Calu3 (cell line): ENCODE measurements at places on chromosomes 16 and 17. TPM values are rescaled to one million over a fixed set of nuclear protein-coding genes. Genes with fewer than 3 reads are reported as not detected.

GRCh38 chr16:86573646-86574508 is 4.5 kb upstream of the FOXL1 start:
- H3K36me3 ChIP-seq: peaks cover 73% of the 10 kb centered on the region
- H3K4me1 ChIP-seq: peaks cover 49% of the 10 kb centered on the region
- no peaks in the 10 kb centered on the region for H3K27me3 ChIP-seq
- no peak overlapping the region for H3K27ac ChIP-seq
- DNase-seq: no peak
- H3K4me3 ChIP-seq: no peak overlapping the region

DNA sequence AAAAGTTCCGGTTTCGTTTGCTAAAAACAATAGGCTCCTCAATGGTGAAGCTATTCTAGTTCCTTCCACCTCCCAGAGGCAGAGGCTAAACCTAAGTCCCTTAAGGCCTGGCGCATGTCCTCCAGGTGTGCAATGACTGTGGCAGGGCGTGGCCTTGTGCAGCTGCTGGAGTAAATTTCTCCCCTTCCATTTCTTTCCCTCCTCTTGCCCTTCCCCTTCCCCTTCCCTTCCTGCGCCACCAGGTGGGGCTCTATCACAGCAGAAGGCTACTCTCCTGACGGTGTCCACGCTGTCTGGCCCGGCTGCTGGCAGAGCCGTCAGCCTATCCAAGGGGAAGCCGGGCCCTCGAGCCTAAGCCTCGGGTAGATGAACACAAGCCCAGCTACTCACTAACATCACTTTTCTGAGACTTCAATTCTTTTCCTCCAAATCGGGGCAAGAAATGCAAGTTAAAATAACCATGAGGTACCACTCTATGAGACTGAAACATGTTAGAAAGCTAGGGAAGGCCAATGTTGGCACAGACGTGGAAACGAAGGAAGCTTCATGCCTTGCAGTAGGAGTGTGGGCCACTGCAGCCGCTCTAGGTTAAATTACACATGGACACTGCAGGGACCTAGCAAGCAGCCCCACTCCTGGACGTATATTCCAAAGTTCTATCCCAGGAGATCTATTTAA is 34.4 kb downstream of the C16orf78 start:
- H3K27ac ChIP-seq: no peak overlapping the region
- no peaks in the 10 kb centered on the region for H3K36me3 ChIP-seq
- H3K27me3 ChIP-seq: peaks cover 39% of the 10 kb centered on the region
- no peaks in the 10 kb centered on the region for H3K4me1 ChIP-seq

DNA sequence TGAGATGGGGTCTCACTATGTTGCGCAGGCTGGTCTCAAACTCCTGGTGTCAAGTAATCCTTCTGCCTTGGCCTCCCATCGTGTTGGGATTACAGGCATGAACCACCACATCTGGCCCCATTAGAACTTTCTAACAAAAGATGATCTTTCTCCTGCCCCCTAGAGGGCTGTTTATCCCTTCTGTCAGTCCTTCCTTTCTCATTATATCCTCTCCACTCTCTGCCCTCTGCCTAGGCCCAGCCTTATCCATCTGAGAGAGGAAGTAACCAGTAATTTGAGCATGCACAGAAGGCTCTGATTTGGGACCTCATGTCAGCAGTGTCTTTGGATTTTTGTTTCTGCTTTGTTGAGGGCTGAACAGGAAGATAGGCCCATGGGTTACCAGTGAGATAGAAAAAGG is 4.4 kb upstream of the DHX40 start:
- peak; percentile 6 for DNase-seq
- no peak overlapping the region for H3K4me3 ChIP-seq
- no peak overlapping the region for H3K27ac ChIP-seq
- no peaks in the 10 kb centered on the region for H3K4me1 ChIP-seq
- H3K27me3 ChIP-seq: no peaks in the 10 kb centered on the region

DNA sequence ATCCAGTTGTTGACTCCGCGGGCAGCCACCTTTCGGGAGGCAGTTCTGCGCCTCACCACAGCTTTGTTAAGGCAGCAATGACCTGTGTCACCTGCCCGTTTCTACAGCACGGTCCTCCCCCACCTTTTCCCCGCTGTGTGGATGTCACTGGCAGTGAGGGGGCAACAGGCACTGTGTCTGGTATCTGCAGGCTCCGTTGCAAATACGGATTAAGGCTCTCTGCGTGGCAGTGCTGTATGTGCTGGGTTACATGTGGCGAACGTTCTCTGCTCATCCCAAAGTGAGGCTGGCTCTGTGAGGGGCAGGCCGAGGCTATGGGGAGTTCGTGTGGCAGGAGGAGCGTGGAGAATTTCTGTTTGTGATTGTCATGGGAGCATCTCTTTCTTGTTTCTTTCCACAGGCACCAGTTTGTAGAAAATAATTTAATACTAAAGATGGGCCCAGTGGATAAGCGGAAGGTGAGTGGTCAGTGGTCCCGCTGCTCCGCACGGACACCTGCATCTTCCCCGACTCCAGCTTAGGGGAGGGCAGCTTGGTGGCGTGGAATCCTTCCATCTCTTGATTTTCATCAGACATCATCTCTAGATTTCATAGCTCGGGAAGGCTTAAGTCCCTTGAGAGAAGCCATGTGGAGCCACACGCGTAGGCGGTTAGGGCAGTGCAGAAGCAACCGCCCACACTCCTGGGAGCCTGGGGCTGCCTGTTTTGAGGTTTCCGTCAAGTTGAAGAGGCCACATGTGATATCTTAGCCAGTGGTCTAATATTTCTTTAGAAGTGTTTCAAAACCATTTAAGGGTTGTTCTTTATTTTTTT is 57.8 kb downstream of the PDPK1 start:
- H3K36me3 ChIP-seq: peaks cover 28% of the 10 kb centered on the region
- no peaks in the 10 kb centered on the region for H3K4me1 ChIP-seq
- H3K27me3 ChIP-seq: no peaks in the 10 kb centered on the region
- no peak overlapping the region for H3K4me3 ChIP-seq
- H3K27ac ChIP-seq: no peak overlapping the region

DNA sequence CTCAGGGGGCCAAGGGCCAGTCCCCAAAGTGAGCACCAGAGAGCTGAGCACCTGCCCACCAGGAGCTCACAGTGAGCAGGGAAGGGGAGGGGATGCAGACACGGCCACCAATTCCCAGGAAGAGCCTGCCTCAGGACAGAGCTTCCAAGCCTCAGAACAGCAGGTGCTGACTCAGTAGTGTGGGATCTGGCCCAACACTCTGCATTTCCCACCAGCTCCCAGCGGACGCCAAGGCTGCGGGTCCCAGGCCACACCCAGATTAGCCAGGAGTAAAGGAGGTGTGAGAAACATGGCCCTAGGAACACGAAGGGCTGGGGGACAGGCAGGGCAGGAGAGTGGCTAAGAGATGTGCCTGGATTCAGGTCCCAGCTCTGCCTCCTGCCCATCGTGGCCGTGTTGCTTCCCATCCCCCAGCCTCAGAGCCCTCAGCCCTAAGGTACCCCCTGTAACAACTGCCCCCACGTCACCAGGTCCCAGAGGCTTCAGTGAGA is 28.4 kb upstream of the EIF1 start:
- no peaks in the 10 kb centered on the region for H3K27me3 ChIP-seq
- no peak overlapping the region for H3K4me3 ChIP-seq
- no peak overlapping the region for H3K27ac ChIP-seq
- H3K36me3 ChIP-seq: peaks cover 14% of the 10 kb centered on the region
- no peak for DNase-seq

- peaks cover 79% of the 10 kb centered on the region for H3K27me3 ChIP-seq
- H3K27ac ChIP-seq: no peak within 1 kb of the TSS
- peaks cover 7% of the 10 kb centered on the region for H3K36me3 ChIP-seq
- DNase-seq: no peak
- peaks cover 10% of the 10 kb centered on the region for H3K4me1 ChIP-seq
- H3K4me3 ChIP-seq: peak within 1 kb of the TSS; percentile 68
These were observed at the start of gene MT1M for GRCh38 chr16:56632156-56632847. MT1M (plus strand) TSS chr16:56632659; CDS start chr16:56632732, 73 bp downstream.

DNA sequence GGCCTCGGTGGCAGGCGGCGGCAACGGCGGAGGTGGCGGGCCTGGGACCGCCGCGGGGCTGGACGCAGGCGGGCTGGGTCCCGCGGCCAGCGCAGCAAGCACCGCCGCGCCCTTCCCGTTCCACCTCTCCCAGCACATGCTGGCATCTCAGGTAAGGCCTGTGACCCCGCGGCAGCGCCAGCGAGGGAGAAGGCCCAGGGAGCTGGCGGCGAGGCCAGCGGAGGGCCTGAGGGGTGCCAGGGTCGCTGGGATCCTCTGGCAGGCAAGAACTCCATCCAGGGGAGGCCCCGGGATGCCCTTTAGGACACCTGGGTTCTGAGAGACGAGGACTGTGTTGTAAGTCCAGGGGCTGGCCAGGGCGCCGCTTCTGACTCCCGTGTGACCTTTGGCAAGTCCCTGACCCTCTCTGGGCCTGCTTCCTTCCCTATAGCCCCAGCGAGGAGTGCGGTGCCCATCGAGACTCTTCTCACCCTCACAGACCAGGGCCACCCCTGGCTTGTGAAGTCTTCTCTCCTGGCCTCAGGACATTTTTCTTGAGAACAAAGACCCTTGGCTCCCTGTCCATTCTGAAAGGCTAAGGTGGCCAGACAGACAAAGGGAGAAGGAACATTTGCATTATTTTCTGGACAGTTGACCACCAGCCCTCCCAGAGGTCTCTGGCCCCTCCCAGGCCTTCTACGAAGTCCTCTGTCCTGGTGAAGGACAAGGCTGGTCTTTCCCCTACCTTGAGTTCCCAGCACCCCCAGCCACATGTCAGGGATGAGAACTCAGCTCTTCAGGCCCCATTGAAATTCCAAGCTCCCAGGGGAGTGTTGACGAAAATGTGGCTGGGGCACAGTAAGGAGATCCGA is 6.3 kb downstream of the TBX2 start:
- peaks cover 5% of the 10 kb centered on the region for H3K36me3 ChIP-seq
- H3K4me3 ChIP-seq: no peak overlapping the region
- no peak overlapping the region for H3K27ac ChIP-seq
- H3K27me3 ChIP-seq: peaks cover 25% of the 10 kb centered on the region

The MPO gene
- not detected in 2 replicates for total RNA-seq

DNA sequence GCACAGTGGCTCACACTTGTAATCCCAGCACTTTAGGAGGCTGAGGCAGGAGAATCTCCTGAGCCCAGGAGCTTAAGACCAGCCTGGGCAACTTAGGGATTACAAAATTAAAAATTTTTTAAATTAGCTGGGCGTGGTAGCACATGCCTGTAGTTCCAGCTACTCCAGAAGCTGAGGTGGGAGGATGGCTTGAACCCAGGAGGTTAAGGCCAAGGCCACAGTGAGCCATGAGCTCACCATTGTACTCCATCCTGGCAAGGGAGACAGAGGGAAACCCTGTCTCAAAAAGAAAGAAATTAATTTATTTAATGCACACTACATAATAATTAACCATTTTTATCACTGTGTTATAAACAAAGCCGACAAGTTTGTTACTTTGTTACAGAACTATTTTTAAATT is 131.1 kb upstream of the TMEM97 start:
- H3K27ac ChIP-seq: no peak overlapping the region
- H3K4me1 ChIP-seq: no peaks in the 10 kb centered on the region
- no peak for DNase-seq
- H3K36me3 ChIP-seq: peaks cover 6% of the 10 kb centered on the region

The DNASE1L2 gene
- total RNA-seq: 5.7 and 7.5 TPM in 2 replicates

GRCh38 chr16:57042157-57043111 is 49.9 kb upstream of the CPNE2 start:
- no peak for DNase-seq
- no peak overlapping the region for H3K4me3 ChIP-seq
- H3K27me3 ChIP-seq: no peaks in the 10 kb centered on the region

The PPP1R27 gene
- not detected in 2 replicates for total RNA-seq

DNA sequence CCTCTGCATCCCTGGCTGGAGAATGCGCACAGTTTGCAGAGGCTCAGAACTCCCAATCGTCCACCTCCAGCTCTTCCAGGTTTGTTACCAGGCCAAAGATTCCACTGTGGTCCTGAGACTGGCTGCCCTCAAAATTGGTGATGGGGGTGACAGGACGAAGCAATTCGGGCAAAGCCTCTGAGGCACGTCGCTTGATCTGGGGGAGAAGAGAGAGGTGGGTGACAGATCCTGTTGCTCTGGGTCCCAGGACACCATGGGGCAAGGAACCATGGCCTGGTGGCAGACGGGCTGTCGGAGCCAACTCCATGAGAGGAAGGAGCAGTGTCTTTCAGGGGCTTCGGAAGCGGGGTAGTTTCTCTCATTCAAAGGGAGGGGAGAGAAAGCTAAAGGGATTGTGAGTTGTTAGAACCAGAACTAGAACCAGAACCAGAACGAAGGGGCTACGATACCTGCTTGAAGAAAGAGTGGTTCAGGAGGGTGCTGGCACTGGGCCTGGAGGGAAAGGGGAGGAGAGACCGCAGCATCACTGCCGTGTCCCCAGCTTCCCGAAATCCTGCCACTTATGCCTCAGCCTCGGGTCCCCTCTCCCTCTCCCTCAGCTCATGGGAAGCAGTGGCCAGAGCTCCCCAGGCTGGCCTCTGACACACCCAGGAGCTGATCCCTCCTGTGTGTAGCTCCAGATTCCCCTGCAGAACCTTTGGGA is 3.8 kb upstream of the LIMD2 start:
- H3K27me3 ChIP-seq: no peaks in the 10 kb centered on the region
- no peak overlapping the region for H3K4me3 ChIP-seq

GRCh38 chr16:24298548-24299167 is 42.5 kb downstream of the CACNG3 start:
- H3K4me1 ChIP-seq: no peaks in the 10 kb centered on the region
- H3K27me3 ChIP-seq: peaks cover 71% of the 10 kb centered on the region
- H3K36me3 ChIP-seq: no peaks in the 10 kb centered on the region

GRCh38 chr16:23428351-23428750 is 24.6 kb downstream of the COG7 start:
- DNase-seq: no peak
- peaks cover 14% of the 10 kb centered on the region for H3K4me1 ChIP-seq
- no peak overlapping the region for H3K27ac ChIP-seq

The DRG2 gene
- 24.9 and 34.5 TPM in 2 replicates for total RNA-seq

- no peak for DNase-seq
- no peak overlapping the region for H3K27ac ChIP-seq
- no peaks in the 10 kb centered on the region for H3K36me3 ChIP-seq
- H3K4me1 ChIP-seq: no peaks in the 10 kb centered on the region
- H3K27me3 ChIP-seq: peaks cover 92% of the 10 kb centered on the region
These were observed 16.5 kb downstream of the CBFA2T3 start for GRCh38 chr16:88960516-88960915.

GRCh38 chr17:45230787-45231480 is 9.2 kb downstream of the FMNL1 start:
- H3K27ac ChIP-seq: no peak overlapping the region
- no peak overlapping the region for H3K4me3 ChIP-seq
- H3K27me3 ChIP-seq: peaks cover 23% of the 10 kb centered on the region
- H3K4me1 ChIP-seq: peaks cover 11% of the 10 kb centered on the region
- H3K36me3 ChIP-seq: peaks cover 9% of the 10 kb centered on the region
- DNase-seq: no peak

- no peaks in the 10 kb centered on the region for H3K27me3 ChIP-seq
- no peaks in the 10 kb centered on the region for H3K4me1 ChIP-seq
- H3K36me3 ChIP-seq: no peaks in the 10 kb centered on the region
- H3K27ac ChIP-seq: no peak overlapping the region
- DNase-seq: no peak
- H3K4me3 ChIP-seq: no peak overlapping the region
These were observed 71.6 kb downstream of the CDK5R1 start for GRCh38 chr17:32558326-32558955.

DNA sequence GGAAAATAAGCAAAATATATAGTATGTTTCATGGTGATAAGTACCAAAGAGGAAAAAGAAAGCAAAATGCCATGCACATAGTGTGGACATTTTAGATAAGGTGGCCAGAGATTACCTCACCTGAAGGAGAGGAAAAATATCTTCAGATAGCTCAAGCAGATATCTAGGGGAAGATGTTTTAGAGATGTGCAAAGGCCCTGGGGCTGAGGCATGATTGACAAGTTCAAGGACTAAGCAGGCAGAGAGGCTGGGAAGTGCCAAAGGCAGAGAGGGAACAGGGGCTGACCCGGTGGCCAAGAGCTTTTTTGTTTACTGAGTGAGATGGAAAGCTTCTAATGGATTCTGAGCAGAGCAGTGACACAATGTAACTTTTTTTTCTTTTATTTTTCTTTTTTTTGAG is 4.4 kb upstream of the MT4 start:
- H3K4me3 ChIP-seq: no peak overlapping the region
- H3K27ac ChIP-seq: no peak overlapping the region
- H3K36me3 ChIP-seq: no peaks in the 10 kb centered on the region
- DNase-seq: no peak
